PC-3 (cell line): ENCODE measurements at places on chromosomes 1 and 21.
A peak's percentile ranks its signal among the peaks of the same experiment; 100 is the strongest.

DNA sequence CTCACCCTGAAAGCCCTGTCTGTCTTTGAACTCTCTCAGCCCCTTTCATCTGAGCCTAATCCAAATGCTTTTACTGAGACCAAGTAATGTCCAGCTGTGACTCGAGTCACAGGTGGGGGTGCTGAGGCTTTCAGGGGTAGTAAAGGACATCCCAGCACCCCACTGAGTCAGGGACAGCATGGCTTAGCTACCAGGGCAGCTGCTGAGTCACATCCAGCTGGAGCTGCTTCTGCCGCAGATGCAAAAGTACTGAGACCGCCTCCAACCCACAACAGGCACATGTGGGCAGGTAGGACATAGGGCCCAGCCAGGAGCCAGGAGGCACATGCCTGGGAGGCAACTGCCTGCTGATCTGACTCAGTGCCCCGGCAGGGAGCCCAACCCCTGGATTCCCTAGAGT, 6.7 kb upstream of the VSIG8 start:
- no peak overlapping the region for H3K4me3 ChIP-seq
- H3K36me3 ChIP-seq = no peaks in the 10 kb centered on the region
- H3K27ac ChIP-seq = peak overlapping the region; percentile 31
- H3K27me3 ChIP-seq = no peaks in the 10 kb centered on the region
- peaks cover 17% of the 10 kb centered on the region for H3K4me1 ChIP-seq

DNA sequence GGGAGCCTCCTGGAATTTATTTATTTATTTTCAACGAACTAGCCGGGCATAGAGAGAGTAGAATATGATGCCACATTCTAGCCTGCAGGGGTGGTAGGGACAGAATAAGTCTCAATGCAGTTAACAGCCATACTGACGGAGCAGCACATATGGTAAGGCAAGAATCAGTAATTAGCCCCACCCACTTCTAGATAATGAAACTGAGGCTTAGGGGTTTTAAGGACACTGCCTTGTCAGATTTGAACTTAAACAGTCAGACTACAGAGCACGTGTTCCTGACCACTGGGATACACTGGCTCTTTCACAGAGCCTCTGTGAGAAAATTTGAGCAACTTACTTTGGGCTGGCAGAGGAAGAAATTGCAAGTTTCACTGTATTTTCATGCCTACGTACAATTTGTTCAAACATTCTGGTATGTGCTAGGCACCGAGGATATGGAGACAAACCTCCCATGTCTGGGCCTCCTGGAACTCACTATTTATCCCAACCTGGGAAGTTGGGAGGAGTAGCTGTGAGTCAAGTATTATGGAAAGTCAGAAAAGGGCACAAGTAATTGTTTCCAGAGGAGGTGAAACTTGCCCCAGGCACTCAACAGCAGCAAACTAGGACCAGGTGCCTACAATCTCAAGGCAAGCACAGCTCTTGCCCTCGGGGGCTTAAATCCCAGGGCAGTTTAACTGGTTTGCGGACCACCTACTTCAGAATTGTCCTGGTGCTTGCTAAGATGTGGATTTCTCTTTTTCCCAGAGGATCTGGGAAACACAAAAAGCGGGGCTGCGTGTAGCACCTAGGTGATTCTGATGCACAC, 1.6 kb upstream of the CLIC4 start:
- H3K4me1 ChIP-seq = peaks cover 21% of the 10 kb centered on the region
- H3K27ac ChIP-seq = peak overlapping the region; percentile 18
- no peaks in the 10 kb centered on the region for H3K27me3 ChIP-seq
- H3K4me3 ChIP-seq = no peak overlapping the region
- no peaks in the 10 kb centered on the region for H3K36me3 ChIP-seq

DNA sequence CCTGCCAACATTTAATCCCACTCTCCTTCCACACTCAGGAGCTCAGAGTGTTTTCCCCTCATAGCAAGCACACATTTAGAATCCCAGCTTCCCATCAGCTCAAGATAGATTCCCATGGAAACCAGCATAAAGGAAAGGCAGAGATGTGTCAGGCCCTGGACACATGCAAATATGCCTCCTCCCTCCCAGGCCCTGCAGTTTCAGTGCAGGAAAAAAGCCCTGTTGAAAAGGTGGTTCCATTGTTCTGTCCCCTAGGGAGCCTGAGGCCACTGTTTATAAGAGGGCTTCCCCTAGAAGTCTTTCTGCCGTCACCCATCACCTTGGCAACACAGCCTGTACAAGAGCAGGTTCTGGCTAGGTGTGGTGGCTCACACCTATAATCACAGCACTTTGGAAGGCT, 3.6 kb downstream of the CACNA1S start:
- no peak overlapping the region for H3K27ac ChIP-seq
- H3K4me3 ChIP-seq = no peak overlapping the region
- DNase-seq = no peak
- H3K36me3 ChIP-seq = no peaks in the 10 kb centered on the region
- H3K27me3 ChIP-seq = peaks cover 23% of the 10 kb centered on the region; the same call in 1 of the 2 replicates

GRCh38 chr1:231695439-231696255, 69.1 kb downstream of the DISC1 start:
- H3K27me3 ChIP-seq = no peaks in the 10 kb centered on the region
- no peak overlapping the region for H3K4me3 ChIP-seq
- no peaks in the 10 kb centered on the region for H3K36me3 ChIP-seq
- no peak overlapping the region for H3K27ac ChIP-seq

DNA sequence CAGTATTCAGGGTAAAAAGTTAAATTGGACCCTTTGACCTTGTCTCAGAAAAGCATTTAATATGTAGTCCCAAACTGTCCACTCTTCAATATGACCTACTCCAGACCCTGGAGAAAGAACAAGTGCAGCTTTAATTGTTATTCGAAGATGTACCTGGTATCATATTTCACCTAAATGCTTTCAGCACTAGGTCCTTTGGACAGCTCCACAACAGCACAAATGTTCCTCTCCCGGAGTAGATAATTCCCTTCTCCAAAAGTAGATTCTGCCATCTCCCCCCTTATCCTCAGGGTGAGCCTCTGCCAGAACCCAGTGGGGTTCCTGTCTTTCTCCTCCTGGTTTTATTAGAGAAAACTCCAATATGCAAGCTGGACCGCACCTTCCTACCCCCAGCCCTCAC, 104.5 kb upstream of the AJAP1 start:
- H3K36me3 ChIP-seq = no peaks in the 10 kb centered on the region
- no peak overlapping the region for H3K27ac ChIP-seq
- no peaks in the 10 kb centered on the region for H3K4me1 ChIP-seq
- no peaks in the 10 kb centered on the region for H3K27me3 ChIP-seq
- peak; percentile 12 for DNase-seq
- no peak overlapping the region for H3K4me3 ChIP-seq
